Activated CD8-positive, alpha-beta memory T cell treated with anti-CD3 and anti-CD28 coated beads for 4 hours (primary cell): ENCODE measurements at places on chromosomes 1 and 21.

DNA sequence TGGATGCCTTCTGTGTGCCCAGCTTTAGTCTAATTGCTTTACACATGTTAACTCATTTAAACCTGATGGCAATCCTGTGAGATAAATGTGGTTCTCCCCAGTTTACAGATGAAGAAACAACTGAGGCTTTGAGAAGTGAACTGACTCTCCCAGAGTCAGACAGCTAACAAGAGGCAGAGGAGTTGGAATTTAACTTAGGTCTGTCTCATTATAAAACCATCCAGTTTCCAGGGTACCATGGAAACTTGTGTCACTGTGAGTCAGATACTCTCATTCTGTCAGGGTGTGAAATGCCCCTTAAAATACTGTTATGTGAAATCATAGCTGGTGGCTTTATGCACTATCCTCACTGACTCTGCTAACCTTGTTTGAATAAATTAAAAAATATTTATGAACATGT lies 206.6 kb downstream of the PBX1 start:
- no peak for DNase-seq

DNA sequence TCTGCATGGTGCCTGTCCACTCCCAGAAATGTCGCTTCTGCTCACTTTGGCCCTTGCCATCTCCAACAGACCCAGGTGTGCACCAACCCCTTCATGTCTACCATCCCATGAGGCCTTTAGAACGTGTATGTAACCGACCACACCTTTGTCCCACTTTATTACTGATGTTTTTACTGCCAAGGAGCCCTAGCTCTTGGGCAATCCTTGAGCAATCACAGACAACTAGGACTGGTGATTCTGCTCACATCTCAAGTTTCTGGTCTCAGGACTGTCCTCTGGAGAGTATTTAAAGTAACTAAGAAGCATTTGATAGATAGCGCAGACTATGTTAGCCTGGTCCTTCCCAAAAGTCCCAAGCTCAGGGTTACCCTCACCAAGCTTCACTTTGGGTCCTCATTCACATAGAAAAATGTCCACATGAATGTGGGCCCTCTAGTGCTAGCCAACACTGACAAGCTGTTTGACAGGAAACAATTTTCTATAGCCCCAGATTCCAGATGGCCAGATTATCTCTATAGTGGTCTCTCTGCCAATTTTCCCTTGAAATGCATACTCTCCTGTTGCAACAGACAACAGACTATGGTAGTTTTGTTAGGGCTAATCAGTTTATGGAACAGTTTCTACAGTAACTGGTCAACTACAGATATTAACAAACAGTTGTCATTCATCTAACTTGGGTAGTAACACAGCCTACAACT lies 6.9 kb upstream of the TMEM81 start:
- DNase-seq = no peak

DNA sequence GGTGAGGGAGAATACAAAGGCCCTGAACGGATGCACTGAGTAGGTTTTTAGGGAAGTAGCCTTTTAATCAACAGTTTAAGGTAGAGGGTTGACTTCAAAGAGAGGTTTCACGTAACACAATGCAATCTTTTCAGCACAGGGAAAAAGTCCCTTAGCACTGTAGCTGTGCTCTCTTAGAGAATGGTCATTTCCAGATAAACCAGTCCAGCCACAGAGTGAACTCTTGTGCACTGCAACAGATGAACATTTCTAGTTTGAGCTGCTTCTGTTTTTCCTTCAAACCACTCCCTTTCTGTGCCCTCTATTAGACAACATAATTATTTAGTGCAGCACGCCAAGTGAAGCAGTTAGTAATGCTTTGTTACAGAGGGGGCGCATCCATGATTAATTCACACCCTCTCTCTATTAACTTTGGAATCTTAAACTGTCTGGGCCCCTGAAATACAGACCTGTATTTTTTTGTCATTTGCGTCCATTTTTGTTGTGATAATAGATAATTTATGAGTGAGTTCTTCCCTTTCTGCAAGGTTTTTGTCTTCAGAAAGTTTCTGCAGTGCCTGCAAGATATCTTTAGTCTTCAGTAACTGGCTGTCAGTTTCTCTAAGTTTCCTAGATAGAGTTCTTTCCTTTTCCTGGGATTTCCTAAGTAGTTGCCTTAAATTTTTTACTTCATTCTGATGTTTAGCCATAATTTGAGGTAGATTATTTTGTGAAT lies 22.9 kb downstream of the LCA5L start:
- DNase-seq = no peak

- no peak for DNase-seq
Measured at GRCh38 chr1:10467078-10467477, 5.3 kb downstream of the DFFA start.

- no peak for DNase-seq
Measured at GRCh38 chr1:206442101-206442500, 28.2 kb upstream of the IKBKE start.

GRCh38 chr1:31051611-31052010 lies 13.9 kb downstream of the PUM1 start:
- DNase-seq = no peak

GRCh38 chr1:34906756-34907155 lies 22.7 kb downstream of the DLGAP3 start:
- DNase-seq = no peak
